ENCODE measurements at places on chromosomes 7 and 10. TPM values are rescaled to one million over a fixed set of nuclear protein-coding genes. Genes with fewer than 3 reads are reported as not detected.
A peak's percentile ranks its signal among the peaks of the same experiment; 100 is the strongest.

DNA sequence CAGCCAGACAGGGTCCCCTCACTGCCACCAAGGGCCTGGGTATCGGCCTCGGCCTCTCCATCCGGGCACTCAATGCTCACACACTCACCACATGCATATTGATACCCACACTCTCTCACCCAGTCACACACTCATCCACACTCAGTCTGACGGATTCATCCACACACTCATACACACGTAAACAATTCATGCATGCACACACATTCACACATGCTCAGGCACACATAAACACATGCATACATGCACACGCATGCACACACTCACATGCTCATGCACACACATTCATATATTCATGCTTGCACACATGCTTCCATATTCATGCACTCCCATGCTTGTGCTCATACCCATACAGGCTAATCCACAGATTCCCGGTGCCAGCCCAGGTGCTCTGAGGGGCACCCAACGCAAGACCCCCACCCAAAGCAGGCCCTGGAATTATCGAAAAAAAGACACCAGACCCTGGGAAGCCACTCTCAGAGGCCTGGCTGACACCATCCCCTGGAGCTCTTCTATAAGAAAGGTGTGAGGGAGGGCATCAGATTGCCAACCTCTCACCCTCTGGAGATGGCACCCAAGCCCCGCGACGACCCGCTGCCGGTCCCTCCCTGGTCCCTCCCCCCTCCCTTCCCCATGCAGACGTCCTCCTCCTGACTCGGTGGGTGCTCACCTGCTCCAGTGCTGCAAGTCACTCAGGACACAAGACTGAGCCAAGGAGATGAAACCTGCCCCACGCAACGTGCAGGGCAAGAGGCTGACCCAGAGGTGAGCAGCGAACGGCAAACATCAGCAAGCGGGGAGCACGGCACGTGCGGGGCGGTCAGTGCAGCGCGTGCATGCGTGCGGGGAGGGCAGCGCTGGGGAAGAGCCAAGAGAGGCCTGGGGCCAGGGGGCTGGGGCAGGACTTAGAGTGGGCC is 15.2 kb downstream of the STK32C start:
- no peak for DNase-seq

GRCh38 chr10:48462482-48463020 is 142.3 kb downstream of the ARHGAP22 start:
- no peak for DNase-seq

DNA sequence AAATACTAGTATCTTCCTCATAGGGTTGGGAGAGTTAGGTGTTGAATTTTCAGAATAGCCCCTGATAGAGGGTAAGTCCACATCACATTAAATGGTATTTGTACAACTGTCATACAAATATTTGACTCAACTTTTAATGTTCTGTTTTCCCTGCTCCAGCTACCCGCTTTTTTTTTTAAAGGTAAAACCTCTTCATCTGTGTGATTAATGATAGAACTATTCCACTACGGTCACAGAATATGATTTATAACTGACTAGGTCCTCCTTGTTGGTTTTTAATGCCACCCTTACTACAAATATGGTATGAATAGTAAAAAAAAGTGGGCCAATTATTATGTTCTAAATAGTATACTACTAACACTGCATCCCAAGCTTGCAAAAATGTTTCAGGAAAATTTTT is 15.6 kb upstream of the NRP1 start:
- no peak for DNase-seq

GRCh38 chr10:132326344-132326889 is 5.6 kb upstream of the LRRC27 start:
- no peak for DNase-seq

- no peak for DNase-seq
Observed at GRCh38 chr7:73556208-73557107, 1.0 kb downstream of the BCL7B start.

DNA sequence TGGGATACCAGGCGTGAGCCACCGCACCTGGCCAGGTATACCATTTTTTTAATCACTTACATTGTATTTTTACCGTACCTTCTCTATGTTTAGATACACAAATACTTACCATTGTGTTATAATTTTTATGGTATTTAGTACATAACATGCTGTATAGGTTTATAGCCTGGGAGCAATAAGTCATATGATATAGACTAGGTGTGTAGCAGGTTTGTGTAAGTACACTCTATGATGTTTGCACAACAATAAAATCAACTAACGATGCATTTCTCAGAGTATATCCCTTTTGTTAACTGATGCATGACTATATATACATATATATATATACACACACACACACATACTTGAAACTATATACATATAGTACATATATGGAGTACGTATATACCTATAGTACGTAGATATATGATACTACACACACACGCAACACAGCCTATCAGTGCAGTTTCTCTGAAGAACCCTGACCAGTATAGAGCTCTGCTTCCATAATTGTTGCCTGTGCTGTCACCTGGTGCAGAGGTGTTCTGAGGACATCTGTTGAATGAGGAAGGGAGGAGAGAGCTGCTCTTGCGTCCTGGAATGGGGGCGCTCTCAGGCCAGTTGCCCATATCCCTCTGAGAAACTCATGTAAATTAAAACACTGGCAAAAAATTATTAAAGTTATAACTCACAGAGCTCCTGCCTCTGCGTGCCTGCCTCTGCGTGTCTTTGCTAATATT is 315.3 kb downstream of the FGFR2 start:
- DNase-seq, result no peak

- peak; percentile 87 for DNase-seq
Observed at GRCh38 chr10:16843252-16843870, 26.1 kb upstream of the RSU1 start.

DNA sequence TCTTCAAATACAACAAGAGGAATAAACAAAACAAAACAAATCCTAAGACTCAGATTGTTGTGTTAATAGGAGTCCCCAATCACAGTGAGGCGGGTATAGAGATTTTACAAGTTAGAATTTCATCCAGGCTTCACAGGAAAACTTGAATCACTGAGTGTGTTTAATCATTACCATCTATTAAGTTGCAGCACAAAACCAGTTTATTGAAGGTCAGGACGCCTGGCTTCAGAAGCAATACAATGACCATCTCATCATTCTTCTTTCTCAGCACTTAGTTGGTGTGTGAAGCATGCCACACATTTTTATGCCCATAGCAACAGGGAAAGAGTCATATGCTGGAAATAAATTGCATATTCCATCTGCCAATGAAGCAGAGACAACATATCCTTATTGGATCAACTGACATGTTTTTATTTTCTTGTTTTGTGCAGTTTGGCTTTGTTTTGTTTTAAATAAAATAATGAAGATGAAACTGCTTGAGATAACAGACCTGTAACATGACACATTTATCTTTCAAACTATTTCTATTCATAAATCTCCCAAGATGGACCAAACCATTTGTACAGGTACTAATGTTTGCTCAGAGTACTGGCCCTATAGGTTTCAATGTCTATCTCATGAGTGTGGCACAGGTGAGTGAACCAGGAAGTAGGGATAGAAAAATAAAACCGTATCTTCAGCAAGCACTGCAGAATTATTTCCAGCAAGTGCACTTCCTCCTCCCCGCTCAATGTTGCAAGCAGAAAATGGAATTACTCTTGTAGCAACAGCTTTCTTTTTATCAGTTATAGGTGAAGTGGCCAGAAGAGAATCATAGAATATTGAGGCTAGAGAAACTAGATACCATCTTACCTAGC is 40.4 kb downstream of the TAC1 start:
- DNase-seq, result no peak

- peak; percentile 66 for DNase-seq
Observed at GRCh38 chr7:5429253-5429856, 5.7 kb upstream of the TNRC18 start.

DNA sequence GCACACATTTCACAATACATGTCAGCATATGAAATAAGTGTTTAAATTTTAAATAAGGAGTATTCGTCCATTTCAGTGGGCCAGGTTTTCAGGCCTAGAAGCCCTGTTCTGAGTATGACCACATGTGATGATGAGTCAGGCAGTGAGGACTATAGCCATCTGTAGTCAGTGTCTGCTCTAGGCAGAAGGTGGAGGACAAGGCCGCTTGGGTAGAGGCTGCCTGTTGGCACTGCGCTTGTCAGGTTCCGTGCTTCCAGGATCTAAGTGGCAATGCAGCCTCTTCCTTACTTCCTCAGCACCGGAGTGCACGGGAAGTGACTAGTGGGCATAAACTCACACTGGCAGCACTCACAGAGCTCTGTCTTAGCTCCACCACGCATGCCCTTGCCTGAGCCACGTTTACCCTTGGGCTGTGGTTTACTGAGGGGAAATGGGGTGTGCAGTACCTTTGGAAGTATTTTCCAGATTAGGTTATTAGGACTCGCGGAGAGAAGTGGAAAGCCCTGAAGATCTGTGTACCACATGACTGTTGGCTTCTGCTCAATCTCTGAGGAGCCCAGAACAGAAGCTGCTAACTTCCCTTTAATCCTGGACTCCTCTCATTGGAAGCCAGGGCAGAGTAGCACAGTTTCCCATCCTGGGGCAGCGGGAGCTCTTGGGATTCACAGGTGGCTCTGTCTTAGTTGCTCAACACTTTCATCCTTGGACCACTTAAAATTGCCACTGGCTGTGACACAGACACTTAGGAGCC is 87.5 kb upstream of the GJD4 start:
- no peak for DNase-seq

DNA sequence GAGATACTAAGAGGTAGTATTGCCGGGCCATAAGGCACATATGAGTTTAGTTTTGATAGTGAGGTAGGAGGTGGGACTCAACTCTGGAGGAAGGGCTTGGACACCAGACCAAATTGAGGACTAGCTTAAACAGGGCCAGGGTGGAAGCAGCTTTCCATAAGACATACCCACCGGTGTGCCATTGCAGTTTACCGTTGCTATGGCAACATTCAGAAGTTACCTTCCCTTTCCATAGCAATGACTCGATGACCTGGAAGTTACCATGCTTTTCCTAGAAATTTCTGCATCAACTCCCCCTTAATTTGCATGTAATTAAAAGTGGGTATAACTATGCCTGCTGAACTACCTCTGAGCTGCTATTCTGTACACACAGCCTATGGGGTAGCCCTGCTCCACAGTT is 10.9 kb upstream of the SNX10 start:
- no peak for DNase-seq

DNA sequence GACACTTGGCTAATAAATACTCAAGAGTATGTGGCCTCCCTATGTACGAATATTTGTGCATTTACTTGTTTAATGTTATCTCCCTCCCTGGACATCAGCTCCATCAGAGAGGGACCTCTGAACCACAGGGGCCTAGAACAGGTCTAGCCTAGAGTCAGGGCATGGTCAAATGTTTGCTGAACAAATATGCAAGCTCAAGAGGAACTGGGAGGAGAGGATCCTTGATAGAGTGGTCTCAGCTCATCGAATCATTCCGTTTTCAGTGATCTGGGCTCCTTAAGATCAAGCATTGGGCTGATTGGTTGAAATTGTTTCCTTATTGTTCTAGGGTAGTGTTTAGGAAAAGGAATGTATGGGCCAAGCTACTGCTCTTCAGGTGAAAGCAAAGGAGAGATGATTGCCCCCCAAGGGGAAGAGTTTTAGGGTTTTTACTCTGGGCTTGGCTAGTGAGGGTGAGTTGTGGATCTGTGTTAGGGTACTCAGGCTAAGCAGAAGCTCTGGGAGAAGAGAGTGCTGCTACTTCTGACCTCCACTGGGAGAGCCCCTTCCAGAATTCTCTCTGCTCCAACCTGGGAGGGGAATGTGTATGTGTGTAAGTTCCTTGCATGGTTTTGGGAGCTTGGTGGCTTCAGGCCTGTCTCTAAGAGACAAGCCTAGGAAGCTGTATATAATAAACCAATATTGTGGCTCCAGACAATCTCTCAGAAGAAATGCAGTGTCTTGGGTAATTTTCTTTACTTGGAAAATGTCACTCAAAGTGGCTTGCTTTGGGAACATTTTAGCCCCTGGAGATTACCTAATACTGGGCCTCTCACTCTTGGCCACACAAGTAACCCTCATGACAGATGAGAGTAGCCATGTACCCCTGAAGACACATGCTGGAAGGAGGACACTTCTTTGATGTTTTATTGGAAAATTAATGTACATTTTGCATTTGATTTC is 110.0 kb downstream of the EMX2 start:
- no peak for DNase-seq

- DNase-seq, result no peak
Observed at GRCh38 chr7:50676740-50677637, 105.7 kb downstream of the GRB10 start.

DNA sequence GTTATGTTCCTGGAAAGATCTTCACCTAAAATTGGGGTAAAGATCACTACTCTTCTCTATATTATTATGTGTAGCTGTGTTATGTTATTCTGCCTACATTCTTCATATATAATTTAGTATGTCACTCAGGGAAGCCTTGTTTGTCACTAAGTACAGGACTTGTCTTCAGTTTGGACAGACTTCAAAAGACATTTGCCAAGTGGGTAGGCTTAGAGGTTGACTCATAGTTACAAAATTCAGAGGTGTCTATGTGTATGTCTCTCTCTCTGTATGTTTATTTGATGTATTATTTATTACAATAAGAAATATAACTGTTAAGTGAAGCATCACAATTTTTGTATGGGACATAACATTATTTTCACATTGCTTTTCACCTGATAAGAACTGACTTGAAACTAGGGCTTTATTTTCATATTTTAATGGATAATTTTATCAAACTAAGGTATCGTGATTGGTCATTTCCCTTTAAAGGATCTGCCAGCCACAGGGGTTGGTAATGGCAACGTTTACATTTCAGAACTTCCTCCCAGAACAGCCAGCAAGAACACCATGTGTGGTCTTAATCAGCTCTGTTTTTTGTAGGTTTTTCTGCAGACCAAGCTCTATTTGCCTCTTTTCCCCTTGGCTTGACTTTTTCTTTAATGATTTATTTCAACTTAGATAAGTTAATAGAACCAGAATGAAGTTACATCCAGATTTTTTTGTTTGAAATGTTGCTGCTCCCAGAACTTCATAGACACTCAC is 262.1 kb upstream of the CACNA2D1 start:
- DNase-seq, result no peak

DNA sequence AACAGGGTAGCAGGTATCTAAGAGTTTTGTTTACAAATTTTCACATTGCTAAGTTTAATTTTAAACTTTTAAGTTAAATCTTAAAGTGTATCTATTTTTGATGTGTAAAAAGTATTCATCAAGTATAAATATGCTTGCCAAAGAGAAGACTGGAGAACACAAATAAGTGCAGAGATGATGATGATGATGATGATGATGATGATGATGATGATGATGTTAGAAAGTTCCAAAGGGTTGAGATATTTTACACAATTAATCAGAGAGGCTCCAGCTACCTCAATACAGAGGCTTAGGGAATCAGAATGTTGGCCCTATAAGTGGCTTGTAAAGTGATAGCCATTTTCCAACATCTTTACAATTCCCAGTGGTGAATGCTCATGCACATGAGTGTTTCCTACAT is 209.0 kb upstream of the NPVF start:
- no peak for DNase-seq

CLDN4 gene
- polyA plus RNA-seq, result 132 TPM

RAB18 gene
- 42.7 TPM for polyA plus RNA-seq

MRLN gene
- not detected for polyA plus RNA-seq

PSMA2 gene
- 69.3 TPM for polyA plus RNA-seq

CNPY1 gene
- polyA plus RNA-seq, result 0.97 TPM

ADCY1 gene
- 25.1 TPM for polyA plus RNA-seq

CASP2 gene
- 37.1 TPM for polyA plus RNA-seq
